ENCODE measurements at places on chromosomes 16 and 17. TPM values are rescaled to one million over a fixed set of nuclear protein-coding genes. Genes with fewer than 3 reads are reported as not detected.

TBC1D3L gene
- total RNA-seq = 10.6 TPM

SPEM2 gene
- total RNA-seq = not detected

TP53TG3F gene
- not detected for total RNA-seq

MT1G gene
- total RNA-seq = 7.8 TPM

PRKCB gene
- total RNA-seq = 1.3 TPM

PRR14 gene
- total RNA-seq = 13.4 TPM

TOM1L1 gene
- 4.0 TPM for total RNA-seq

DPH1 gene
- 50.4 TPM for total RNA-seq

KRT36 gene
- not detected for total RNA-seq

TPSD1 gene
- total RNA-seq = 0.90 TPM

- no peak for DNase-seq
- no peak overlapping the region for H3K4me3 ChIP-seq
- H3K27me3 ChIP-seq = no peaks in the 10 kb centered on the region
- H3K4me1 ChIP-seq = no peaks in the 10 kb centered on the region
Measured at GRCh38 chr16:63530208-63530607, 1494.0 kb upstream of the CDH8 start.

- no peak overlapping the region for H3K4me3 ChIP-seq
- peaks cover 16% of the 10 kb centered on the region for H3K4me1 ChIP-seq
- no peak overlapping the region for H3K27ac ChIP-seq
- H3K36me3 ChIP-seq = no peaks in the 10 kb centered on the region
- no peak for DNase-seq
Measured at GRCh38 chr17:31841850-31842194, 17.2 kb downstream of the COPRS start.

- no peak for DNase-seq
- no peaks in the 10 kb centered on the region for H3K27me3 ChIP-seq
- no peaks in the 10 kb centered on the region for H3K36me3 ChIP-seq
- no peak overlapping the region for H3K27ac ChIP-seq
- no peak overlapping the region for H3K4me3 ChIP-seq
Measured at GRCh38 chr16:50500171-50500874, 47.9 kb upstream of the NKD1 start.

DNA sequence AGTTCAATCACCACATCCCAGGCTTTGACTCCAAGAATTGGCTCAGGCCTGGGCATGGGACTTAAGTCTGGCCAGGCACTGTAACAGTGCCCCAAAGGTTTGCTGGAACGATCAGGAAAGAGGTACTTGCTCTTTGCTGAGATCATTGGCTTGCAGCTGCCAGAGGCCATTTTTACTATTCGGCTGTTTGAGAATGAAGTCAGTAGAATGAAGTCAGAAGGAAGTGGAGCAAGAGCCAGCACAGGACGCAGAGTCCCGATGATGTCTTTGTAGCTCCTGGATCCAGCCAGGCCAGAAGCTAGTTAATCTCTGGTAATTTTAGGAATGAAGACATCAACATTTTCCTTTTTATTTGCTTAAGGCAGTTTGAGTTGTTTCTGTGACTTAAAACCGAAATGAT, 195.5 kb downstream of the RAB11FIP4 start:
- H3K4me3 ChIP-seq = no peak overlapping the region
- H3K4me1 ChIP-seq = peaks cover 3% of the 10 kb centered on the region
- DNase-seq = no peak
- H3K36me3 ChIP-seq = no peaks in the 10 kb centered on the region
- no peak overlapping the region for H3K27ac ChIP-seq

GRCh38 chr16:81478876-81479511, 34.4 kb downstream of the CMIP start:
- peaks cover 1% of the 10 kb centered on the region for H3K27me3 ChIP-seq
- H3K4me1 ChIP-seq = no peaks in the 10 kb centered on the region
- no peaks in the 10 kb centered on the region for H3K36me3 ChIP-seq

- no peak overlapping the region for H3K4me3 ChIP-seq
- H3K27ac ChIP-seq = no peak overlapping the region
- no peaks in the 10 kb centered on the region for H3K36me3 ChIP-seq
Measured at GRCh38 chr17:59505610-59506276, 59.7 kb upstream of the DHX40 start.

GRCh38 chr16:22321340-22322001, 24.3 kb downstream of the POLR3E start:
- no peak overlapping the region for H3K4me3 ChIP-seq
- H3K36me3 ChIP-seq = peaks cover 92% of the 10 kb centered on the region
- peaks cover 3% of the 10 kb centered on the region for H3K4me1 ChIP-seq
- DNase-seq = peak; percentile 78

GRCh38 chr17:50689251-50689650, 18.5 kb downstream of the ANKRD40 start:
- no peak overlapping the region for H3K4me3 ChIP-seq
- H3K36me3 ChIP-seq = peaks cover 5% of the 10 kb centered on the region
- no peak overlapping the region for H3K27ac ChIP-seq
- DNase-seq = no peak
- peaks cover 17% of the 10 kb centered on the region for H3K4me1 ChIP-seq
- H3K27me3 ChIP-seq = no peaks in the 10 kb centered on the region

GRCh38 chr17:58520843-58521430, 6.5 kb upstream of the MTMR4 start:
- no peaks in the 10 kb centered on the region for H3K36me3 ChIP-seq
- no peak for DNase-seq
- no peak overlapping the region for H3K27ac ChIP-seq
- no peak overlapping the region for H3K4me3 ChIP-seq
- H3K4me1 ChIP-seq = peaks cover 12% of the 10 kb centered on the region

- H3K36me3 ChIP-seq = no peaks in the 10 kb centered on the region
- no peak overlapping the region for H3K4me3 ChIP-seq
- H3K27me3 ChIP-seq = no peaks in the 10 kb centered on the region
- no peak for DNase-seq
- no peak overlapping the region for H3K27ac ChIP-seq
- H3K4me1 ChIP-seq = no peaks in the 10 kb centered on the region
Measured at GRCh38 chr17:12584727-12585126, 81.0 kb upstream of the MYOCD start.

DNA sequence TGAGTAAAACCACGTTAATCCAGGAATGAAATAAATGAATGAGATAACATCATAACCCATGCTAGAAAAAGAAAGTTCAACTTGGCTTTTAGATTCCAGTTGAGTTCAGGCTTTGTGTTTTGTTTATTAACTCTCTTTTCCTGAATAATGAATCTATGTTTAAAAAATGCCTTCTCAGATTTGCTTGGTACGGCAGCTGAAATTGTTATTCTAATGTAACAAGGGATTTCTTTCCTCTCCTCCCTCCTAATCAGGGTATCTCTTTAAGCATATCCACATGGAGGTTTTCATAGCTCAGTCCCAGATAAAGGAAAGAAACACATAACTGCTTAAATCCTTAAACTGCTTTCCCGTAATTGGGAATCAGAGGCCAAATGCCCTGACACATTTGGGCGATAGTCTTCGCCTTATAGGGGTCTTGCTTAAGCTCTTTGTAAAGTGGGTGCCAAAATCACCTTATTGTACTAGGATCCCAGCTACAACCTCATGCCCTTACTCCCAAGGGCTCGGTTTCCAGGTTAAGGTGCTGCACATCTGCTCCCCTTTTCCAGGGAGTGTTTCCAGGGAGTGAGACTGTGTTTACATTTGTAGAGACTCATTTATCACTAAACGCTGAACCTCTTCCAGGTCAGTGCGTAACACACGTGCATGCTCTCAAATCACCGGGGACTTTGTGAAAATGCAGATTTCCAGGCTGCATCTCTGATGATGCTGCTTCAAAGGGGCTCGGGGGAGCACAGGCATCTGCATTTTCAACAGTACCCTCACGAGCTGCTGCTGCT, 142.8 kb upstream of the FOXF1 start:
- no peaks in the 10 kb centered on the region for H3K27me3 ChIP-seq
- no peaks in the 10 kb centered on the region for H3K36me3 ChIP-seq
- no peak overlapping the region for H3K27ac ChIP-seq
- no peak overlapping the region for H3K4me3 ChIP-seq
- DNase-seq = no peak

GRCh38 chr17:75632863-75633485, at the start of gene SMIM5:
SMIM5 (plus strand) TSS chr17:75633434; CDS start chr17:75640202, 6,768 bp downstream.
- H3K27ac ChIP-seq = peak within 1 kb of the TSS; percentile 78
- DNase-seq = peak; percentile 95
- peak within 1 kb of the TSS; percentile 33 for H3K4me3 ChIP-seq
- H3K4me1 ChIP-seq = peaks cover 46% of the 10 kb centered on the region
- H3K36me3 ChIP-seq = peaks cover 28% of the 10 kb centered on the region

DNA sequence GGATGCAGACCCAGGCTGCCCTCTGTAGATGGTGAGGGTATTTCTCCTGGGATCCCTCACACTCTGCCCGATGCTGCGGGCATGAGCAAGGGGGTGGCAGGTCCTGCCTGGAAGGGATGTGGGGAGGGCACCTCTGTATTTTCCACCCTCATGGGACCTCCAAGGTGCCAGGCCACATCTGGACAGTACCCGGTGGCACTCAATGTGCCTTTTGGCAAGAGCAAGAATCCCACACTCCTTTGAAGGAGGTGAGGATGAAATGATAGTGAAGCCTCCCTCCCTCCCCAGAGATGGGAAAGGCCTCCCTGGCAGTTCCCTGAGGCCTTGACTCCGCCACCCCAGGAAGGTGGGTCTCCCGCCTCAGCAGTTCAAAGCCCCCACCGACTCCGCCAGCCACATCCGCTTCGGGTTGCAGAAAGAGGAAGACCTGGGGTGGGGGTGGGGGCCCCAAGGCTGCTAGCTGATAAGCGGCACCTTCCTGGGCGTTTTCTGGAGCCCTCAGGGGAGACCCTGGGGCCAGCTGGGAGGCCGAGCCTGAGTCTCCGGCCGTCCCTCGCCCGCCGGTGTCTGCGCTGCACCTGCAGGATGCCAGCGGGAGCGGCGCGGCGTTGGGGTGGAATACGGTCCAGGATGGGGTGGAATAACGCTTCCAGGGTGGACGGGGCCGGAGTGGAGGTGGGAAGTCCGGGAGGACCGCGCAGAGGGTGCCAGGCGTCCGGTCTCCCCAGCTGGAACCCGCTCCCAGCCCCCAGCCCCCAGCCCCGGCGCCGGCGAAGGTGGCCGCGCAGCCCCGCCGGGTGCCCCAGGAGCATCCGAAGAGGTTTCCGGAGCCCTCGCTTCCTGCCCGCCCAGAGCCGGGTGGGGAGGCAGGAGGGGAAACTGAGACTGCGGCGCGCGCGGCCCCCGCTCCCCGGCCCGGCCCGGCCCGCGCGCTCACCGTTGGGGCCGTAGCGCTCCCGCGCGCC, 718 bp downstream of the ATP2A3 start:
- peaks cover 47% of the 10 kb centered on the region for H3K27me3 ChIP-seq
- no peak overlapping the region for H3K27ac ChIP-seq
- H3K4me3 ChIP-seq = peak overlapping the region; percentile 45
- DNase-seq = no peak
- no peaks in the 10 kb centered on the region for H3K36me3 ChIP-seq

DNA sequence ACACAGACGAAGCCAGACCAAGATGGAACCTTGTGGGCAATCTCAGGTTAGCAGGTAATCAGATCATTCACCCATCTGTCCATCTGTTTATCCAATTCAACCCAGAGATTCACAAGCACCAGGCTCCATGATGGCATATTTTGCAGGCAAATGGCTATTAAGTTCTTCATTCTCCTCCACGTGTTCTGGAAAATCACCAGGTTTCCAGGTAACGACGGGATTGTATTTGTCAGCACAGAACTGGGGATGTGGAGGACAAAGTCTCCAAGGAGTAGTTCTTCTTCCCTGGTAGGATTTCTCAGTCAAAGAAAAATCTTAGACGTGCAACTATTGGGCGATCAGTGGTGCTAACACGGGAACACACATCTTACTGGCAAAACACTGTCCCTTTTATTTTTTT, 368.8 kb downstream of the SLC39A11 start:
- H3K36me3 ChIP-seq = no peaks in the 10 kb centered on the region
- no peaks in the 10 kb centered on the region for H3K27me3 ChIP-seq
- H3K4me3 ChIP-seq = no peak overlapping the region
- DNase-seq = no peak
- H3K27ac ChIP-seq = no peak overlapping the region

- no peaks in the 10 kb centered on the region for H3K4me1 ChIP-seq
- no peak overlapping the region for H3K27ac ChIP-seq
- no peaks in the 10 kb centered on the region for H3K27me3 ChIP-seq
- no peak for DNase-seq
- H3K4me3 ChIP-seq = no peak overlapping the region
Measured at GRCh38 chr16:47774661-47775060, 313.5 kb downstream of the PHKB start.

DNA sequence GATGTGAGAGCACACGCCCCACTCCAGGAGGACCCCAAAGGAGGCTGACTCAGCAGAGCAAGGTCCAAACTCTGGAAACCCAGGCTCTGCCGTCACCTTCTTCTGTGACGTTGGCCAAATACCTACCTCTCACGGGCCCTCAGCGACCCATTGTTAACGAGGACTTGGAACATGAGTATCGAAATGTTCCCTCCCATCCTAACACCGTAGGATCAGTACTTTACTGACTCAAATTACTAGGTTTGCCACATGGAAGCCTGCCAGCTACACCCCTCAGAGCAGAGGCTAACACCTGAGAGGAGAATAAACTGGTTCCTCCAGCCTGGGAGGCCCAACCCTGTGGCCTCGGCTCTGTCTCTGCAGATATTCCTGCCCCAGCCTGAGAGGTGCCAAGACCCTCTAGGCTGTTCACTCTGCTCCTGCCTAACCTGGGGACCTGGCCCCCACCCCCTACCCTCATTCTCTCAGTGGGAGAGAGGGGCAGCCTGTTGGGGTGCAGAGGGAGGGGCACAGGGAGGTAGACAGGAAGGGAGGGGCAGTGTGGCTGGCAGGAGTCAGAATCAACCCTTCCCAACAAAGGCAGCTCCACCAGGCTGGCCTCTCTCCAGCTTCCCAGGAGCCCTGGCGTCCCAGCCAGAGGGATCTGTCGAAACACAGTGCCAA, 4.4 kb downstream of the PITPNM3 start:
- no peaks in the 10 kb centered on the region for H3K4me1 ChIP-seq
- peaks cover 37% of the 10 kb centered on the region for H3K27me3 ChIP-seq

DNA sequence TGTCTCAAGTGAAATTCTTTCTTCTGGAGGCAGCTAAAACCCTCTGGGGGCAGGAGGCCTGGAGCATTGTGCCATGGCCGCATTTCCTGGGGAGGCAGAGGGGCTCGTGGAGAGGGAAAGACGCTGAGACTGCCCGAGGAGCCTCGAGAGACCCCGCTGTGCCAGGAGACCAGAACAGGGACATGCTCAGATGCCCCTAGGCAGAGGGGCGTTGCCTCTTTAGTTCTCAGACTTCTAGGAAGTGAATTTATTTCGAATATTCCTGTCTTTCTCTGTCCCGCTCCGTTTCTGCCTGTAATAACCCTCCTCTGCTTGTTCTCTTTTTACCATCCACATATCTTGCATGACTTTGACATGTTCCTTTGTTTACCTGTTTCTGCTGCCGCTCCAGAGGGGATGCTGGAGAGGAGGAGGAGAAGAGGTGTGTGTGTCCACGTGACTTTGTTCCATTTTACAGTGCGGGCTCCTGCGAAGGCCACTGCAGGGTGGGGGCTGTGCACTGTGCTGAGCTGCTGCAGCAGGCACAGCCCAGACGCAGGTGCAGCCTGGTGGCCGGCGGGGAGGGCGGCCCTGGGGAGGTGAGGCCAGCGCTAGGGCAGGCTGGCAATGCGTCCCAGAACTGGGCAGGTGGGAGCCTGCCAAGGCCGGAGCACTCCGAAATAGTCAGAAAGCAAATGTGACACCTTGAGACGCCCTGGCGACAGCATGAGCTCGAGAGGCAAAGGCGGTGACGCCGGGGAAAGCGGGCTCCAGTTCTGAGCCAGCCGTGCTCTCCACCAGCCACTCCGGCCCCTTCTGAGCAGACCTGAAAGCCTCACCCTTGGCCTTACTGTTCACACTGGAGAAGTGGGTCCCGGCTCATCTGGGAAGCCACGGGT, 29.9 kb downstream of the CIBAR2 start:
- H3K4me3 ChIP-seq = no peak overlapping the region
- peak overlapping the region; percentile 63 for H3K27ac ChIP-seq
- peak; percentile 67 for DNase-seq
- H3K4me1 ChIP-seq = no peaks in the 10 kb centered on the region
- peaks cover 37% of the 10 kb centered on the region for H3K36me3 ChIP-seq
- peaks cover 2% of the 10 kb centered on the region for H3K27me3 ChIP-seq
